ENCODE measurements at places on chromosomes 4 and X.
A peak's percentile ranks its signal among the peaks of the same experiment; 100 is the strongest.

DNA sequence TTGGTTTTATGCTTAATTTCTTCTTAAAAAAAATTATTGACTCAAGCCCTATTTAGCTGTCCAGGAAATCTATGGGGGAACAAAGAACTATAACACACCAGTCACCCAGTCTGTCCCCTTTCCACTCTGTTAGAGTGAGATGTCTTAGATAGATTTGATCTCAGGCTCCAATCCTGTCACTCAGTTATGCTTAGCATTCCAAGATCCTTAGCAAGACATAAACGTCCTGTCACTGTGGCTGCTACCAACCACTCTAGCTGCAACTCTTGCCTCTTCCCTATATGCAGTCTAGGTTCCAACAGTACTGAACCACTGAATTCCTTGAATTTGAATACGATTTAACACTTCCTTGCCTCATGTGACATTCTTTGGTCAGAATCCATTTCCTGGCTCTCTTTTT is 241.9 kb upstream of the NWD2 start:
- DNase-seq, result no peak

GRCh38 chr4:10082047-10082446 is 34.6 kb downstream of the WDR1 start:
- DNase-seq, result no peak

- DNase-seq, result no peak
These were observed 11.7 kb downstream of the MAGEE1 start for GRCh38 chrX:76439188-76439587.

- no peak for DNase-seq
These were observed 136.2 kb downstream of the TBC1D19 start for GRCh38 chr4:26719954-26720552.

- no peak for DNase-seq
These were observed 154.4 kb downstream of the SHROOM3 start for GRCh38 chr4:76589402-76589801.

DNA sequence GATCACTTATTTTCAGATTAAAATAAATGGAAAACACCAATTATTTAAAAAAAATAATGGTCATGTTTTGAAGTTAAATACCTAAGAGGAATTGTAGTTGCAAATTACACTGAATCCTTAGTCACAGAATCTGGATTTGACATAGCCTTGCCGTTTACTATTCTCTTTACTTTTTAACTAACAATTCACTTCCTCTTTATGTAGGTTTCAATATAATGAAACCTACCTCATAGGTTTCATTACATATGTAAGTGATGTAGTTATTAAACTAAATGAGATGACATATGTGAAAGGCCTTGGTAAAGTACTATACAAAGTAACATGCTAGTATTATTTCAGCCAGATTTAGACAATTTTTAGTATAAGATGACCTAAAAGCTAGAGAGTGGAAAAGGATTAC is 6.5 kb downstream of the SPP1 start:
- no peak for DNase-seq

DNA sequence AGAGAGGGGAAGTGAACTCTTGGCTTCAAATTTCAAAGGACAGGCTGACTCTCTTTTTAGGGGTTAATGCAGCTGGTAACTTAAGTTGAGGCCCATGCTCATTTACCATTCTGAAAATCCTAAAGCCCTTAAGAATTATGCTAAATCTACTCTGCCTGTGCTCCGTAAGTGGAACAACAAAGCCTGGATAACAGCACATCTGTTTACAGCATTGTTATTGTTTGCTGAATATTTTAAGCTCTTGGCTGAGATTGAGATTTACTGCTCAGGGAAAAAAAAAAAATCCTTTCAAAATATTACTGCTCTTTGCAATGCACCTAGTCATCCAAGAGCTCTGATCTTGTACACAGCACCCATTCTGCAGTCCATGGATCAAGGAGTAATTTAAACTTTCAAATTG is 17.7 kb downstream of the PPP3CA start:
- no peak for DNase-seq

DNA sequence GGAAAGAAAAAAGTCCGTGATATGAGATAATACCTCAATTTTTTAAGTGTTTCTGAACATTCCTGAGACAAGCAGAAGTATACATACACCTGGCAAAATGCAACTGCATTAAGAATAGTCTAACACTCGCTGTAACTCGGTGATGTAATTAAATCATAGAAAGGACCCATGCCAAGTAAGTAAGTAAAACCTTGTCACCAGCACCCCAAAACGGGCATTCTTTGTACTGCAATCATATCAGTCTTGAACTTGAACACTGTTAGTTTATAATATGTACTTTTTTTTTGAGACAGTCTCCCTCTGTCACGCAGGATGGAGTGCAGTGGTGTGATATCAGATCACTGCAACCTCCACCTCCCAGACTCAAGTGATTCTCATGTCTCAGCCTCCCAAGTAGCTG is 47.4 kb downstream of the SMIM14 start:
- DNase-seq, result no peak

DNA sequence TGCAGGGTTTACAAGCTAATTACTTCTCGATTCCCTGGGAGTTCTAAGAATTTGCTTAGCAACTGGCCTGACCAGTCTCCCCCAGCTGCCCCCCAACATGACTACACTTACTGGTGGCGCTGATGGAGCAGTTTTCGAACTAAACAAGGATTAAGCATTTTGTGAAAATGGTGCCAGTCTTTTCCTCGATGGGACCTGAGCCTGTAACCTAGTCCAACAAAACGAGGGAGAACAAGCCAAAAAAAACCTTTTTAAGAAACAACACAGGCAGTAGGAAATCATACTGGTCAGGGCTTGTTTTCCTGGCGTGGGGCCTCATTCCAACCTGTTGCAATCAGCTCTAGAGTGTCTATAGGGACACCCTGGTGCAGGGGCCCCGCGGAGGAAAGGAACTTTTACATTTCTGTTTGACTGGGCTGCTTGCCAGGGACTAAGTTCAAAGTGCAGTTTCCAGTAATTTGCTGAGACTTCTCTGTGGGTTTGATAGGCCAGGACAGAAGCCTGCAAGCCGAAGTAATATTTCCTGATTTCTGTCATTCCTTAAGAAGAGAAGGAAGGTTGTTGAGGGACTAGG is 158.7 kb downstream of the SPRY1 start:
- no peak for DNase-seq

- no peak for DNase-seq
These were observed 1964.2 kb downstream of the ARAP2 start for GRCh38 chr4:34280131-34280530.

DNA sequence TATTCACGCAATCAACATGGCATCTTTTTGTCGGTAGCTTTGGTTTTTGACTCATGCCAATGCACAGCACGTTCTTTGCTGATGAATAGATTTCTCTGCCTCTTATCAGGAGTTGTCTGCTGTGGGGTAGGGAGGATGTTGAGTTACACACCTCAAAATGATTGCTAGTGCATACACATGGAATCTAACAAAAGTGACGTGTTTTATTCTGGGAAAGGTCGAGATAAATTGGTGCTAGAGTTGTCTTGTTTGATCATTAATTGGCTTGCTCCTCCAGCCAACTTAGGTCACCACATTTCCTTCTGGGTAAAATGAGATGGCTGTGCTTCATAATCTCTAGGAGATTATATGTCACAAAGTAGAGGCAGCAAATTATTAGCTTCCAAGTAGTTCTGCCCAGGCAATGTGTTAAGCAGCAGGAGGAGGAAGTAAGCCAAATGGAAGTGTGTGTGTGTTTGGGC is 3.9 kb downstream of the RAB9A start:
- no peak for DNase-seq

DNA sequence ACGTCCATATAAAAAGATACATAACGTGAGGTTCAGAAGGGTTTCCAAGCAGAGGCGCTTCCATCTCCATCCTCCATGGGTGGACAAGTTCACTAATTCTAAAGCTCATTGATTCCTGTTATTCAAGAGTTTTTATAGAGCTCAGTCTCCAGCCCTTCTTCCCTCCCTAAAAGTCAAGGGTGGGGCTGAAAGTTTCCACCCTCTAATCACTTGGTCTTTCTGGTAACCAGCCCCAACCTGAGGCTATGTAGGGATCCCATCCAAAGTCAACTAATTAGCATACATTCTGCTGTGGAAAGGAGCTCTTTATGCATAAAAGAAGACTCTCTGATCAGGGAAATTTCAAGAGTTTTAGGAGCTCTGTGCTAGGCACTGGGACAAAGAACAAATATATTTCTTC is 46.9 kb upstream of the VEGFC start:
- no peak for DNase-seq

- no peak for DNase-seq
These were observed 234.0 kb upstream of the SLIT2 start for GRCh38 chr4:20017777-20018115.

GRCh38 chrX:9746148-9746888 is 19.3 kb downstream of the GPR143 start:
- no peak for DNase-seq

DNA sequence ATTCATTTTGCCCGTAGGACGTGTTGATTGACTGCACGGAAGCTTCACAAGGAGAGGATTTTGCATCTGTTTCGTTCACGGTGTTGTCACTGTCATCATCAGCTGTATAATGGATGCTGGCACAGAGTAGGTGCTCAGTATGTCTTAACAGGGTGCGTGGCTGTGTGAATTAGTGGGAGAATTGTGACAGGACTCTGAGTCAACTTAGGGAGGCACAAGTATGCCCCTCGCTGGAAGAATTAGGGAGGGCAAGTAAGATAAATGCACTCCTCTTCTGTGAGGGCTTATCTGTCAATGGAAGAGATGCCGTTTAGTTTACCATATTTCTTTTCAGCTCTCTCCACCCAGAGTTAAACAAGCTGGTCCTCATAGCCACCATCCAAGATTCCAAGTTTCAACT is 107.2 kb downstream of the TRIML1 start:
- no peak for DNase-seq

DNA sequence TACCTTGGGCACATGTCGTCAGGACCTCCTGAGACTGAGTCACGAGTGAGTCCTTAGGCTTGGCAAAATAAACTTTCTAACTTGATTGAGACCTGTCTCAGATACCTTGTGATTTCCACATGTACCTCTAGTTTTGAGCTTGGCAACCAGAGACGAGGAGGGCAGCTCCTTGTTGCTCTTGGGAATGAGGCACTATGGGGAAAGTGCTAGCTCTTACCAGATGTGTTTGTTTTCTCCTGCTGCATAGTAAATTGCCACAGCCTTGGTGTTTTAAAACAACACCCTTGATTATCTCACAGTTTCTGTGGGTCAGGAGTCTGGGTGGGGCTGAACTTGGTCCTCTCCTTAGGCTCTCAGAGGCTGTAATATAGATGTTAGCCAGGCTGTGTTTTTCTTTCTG is 59.1 kb upstream of the MAML3 start:
- DNase-seq, result no peak

- DNase-seq, result no peak
These were observed 316.3 kb downstream of the DCTD start for GRCh38 chr4:182600856-182601255.

DNA sequence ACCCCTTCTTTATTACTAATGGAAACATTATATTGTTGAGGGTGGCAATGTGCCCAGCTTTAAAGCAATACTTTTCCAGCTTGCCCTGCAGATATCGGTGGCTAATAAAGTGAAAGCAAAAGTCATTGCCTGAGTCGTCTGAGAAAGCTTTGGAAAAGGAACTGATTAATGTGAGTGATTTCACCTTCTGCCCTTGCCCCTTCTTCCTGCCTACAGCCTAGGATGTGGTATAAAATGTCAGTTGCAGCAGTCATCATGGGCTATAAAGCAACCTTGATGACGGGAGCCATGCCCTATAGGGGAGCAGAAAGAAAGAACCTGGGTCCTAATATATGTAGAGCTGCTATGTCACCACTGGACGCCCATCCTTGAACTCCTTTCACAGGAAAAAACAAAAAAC is 132.4 kb upstream of the USP9X start:
- DNase-seq, result peak; percentile 29

- no peak for DNase-seq
These were observed 1442.8 kb upstream of the PCDH7 start for GRCh38 chr4:29277381-29277780.

DNA sequence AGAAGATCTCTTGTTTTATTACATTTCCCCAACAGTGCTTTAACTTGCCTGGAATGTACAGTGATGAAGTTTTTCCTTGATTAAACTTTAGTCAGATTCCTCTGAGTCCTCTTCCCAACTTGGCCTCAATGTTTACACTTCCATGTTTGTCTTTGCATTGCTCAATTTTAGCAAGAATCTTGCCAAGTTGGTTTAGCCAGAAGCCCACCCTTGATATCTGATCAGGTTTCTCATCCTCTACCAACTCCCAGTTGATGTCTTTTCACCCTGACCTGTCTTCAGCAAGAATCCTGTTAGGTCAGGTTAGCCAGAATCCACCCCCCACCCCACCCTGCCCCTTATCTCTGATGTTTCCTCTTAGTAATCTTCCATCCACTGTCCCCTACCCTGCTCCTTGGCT is 120.9 kb downstream of the MBNL3 start:
- no peak for DNase-seq

Measured in stimulated activated naive B cell treated with anti-CD40 and anti-IgM and Interleukin-4, amounts not matched to agents 10 μg/mL and 1 μg/mL and 100 μg/mL, for 72 hours (primary cell).